GM10248 (cell line): ENCODE measurements at places on chromosomes 5 and 9.

DNA sequence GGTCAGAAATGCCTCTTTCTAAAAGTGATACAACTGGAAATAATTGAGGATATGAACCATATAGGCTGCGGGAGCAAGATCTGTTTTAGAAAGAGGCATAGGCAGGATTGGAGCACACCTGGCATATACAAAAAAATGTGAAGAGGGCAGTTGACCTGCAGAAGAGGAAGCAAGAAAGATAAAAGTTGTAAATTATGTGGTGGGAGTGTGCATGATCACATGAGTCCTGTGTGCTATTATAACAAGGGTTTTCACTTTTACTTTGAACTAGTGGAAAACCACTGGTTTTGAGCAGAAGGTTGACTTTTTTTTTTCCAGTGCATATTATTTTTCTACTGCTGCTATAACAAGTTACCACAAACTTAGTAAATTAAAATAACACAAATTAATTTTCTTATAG lies 489.3 kb downstream of the ANXA1 start:
- peak; percentile 15 for DNase-seq

DNA sequence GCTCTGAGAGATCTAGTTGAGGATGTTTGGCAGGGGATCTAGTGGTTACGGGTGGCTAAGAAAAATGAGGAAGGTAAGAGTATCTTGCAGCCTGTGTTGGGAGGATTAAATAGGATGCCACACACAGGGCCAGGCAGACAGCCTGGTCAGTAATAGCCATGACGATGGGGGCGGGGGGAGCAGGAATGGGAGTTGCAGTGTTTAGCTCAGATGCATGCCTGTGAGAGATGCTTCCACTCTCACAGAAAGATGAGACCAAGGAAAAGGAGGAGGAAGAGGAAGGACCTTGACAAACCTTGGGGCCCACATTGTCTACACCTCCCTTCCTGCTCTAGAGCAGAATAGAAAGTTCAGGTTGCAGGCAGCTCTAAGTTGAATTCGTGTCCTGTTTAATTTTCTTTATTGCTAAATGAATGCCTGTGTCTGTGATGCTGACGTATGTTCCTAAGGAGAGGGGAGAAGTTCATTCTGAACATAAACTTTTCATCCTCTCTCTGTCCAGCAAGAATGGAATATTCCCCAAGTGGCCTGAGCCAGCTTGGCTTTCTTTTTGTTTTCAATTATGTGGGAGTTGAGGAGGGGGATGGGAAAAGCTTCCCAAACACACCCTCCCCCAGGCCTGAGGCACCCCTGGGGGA lies 28.7 kb downstream of the TGFBI start:
- DNase-seq: no peak

GRCh38 chr5:180915924-180916323 lies 17.0 kb downstream of the BTNL8 start:
- DNase-seq: no peak

DNA sequence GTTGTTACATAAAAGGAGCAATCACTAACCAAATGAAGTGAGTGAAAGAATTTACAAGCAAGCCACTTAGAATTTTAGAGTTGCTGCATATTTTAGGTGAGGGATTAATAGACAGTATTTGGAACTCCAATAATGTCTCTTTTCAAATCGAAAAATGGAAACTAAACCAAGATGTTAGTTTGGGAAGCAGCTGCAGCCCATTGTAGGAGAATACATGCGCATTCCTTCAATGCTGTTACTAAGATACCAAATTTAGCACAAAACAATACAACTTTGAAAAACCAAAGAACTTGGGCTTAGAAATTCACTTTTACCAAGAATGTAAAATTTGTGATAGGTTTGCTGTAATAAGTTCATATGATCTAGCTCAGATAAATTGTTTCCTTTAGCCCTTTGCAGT lies 411.8 kb upstream of the CDH6 start:
- no peak for DNase-seq

GRCh38 chr5:148924817-148925216 lies 98.4 kb downstream of the ADRB2 start:
- DNase-seq: no peak

DNA sequence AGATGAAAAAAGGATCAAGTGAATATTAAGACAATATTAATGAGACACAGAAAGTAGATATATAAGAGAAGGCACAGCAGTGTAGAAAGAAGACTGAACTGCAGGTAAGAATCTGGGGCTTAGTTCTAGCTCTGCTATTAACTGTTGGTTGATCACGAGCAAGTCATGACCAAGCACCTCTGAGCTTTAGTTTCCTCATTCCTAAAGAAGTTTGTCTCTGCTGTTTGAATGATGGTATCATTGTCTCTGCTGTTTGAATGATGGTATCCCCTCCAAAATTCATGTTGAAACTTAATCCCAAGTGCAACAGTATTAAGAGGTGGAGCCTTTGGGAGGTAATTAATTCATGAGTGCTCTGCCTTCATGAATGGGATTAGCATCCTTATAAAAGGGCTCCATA lies 2.5 kb upstream of the NME5 start:
- no peak for DNase-seq

GRCh38 chr9:14428781-14429230 lies 114.9 kb upstream of the NFIB start:
- DNase-seq: peak; percentile 34

- no peak for DNase-seq
These were observed 10.8 kb downstream of the GADD45G start for GRCh38 chr9:89615661-89616060.

- DNase-seq: no peak
These were observed 8.6 kb downstream of the GOLGA1 start for GRCh38 chr9:124932333-124932732.

GRCh38 chr5:90390326-90390725 lies 19.2 kb downstream of the CETN3 start:
- DNase-seq: no peak

- DNase-seq: no peak
These were observed 175.6 kb downstream of the HSD17B3 start for GRCh38 chr9:96126321-96126881.

DNA sequence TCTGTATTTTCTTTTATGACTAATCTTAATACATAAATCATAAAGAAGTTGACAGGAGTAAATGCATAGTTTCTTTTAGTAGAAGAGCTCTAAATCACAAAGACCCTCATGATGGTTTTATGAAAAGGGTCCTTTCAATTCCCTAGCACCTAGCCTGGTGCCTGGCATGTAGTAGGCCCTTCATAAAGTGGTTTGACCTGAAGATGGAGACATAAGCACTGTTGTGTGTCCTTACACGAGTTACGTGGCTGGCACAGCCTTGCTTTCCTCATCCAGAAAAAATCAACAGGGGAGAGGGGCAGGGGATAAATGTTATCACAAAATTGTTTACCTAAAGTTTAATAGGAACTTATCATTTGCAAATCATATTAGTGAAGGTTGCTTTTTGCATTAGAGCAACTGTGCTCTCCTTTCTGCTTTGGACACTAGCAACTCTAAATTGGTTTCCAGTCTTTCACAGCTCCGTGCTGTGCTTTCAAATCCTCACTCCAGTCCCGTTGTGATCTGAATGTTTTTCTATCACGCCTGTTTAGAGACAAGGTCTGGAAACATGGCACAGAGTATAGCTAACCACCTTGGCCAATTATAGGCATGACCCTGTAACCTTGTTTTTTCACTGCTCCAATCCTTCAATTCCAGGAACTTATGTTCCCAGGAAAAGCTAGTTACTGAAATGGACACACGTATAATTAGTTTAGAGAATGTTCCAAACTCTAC lies 55.7 kb downstream of the ARL15 start:
- no peak for DNase-seq

GRCh38 chr9:79387101-79387835 lies 184.5 kb upstream of the TLE4 start:
- no peak for DNase-seq

- peak; percentile 68 for DNase-seq
These were observed 665 bp downstream of the RASA1 start for GRCh38 chr5:87268126-87268969.

GRCh38 chr5:116032991-116033390 lies 719 bp downstream of the ARL14EPL start:
- no peak for DNase-seq

GRCh38 chr9:100011062-100011681 lies 87.6 kb downstream of the ERP44 start:
- peak; percentile 49 for DNase-seq

DNA sequence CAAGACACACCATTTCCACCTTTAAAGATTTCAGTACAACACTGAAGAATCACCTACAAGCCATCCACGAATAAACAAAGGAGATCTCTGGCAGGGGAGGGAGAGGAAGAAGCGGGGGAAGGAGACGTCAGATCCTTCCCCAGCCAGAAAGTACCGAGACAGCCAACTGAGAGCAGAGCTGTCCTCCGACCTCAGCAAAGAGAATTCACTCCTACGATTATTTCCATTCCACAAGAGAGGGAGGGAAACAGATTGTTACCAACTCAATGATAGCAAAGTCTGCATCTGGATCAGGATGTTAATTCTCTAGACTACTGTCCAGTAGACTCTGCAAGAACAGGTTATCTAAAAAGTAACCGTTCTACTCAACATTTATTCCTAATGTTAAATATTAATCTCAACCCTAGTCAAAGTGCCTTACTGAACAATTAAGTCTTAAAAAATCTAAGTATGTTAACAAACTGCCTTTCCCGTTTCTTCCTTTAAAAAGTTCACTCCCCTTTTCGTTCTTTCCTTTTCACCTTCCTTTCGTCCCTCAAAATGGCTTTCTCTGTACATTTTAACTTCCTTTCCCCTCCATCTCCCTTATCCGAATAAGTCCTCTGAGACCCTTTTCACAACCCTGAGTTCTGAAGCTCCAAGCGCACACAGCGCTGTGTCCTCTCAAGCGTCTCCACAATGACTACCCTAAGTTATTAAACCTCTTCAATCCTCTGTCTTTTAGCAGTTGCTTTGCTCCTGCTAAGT lies 1.4 kb downstream of the CHD1 start:
- peak; percentile 61 for DNase-seq

DNA sequence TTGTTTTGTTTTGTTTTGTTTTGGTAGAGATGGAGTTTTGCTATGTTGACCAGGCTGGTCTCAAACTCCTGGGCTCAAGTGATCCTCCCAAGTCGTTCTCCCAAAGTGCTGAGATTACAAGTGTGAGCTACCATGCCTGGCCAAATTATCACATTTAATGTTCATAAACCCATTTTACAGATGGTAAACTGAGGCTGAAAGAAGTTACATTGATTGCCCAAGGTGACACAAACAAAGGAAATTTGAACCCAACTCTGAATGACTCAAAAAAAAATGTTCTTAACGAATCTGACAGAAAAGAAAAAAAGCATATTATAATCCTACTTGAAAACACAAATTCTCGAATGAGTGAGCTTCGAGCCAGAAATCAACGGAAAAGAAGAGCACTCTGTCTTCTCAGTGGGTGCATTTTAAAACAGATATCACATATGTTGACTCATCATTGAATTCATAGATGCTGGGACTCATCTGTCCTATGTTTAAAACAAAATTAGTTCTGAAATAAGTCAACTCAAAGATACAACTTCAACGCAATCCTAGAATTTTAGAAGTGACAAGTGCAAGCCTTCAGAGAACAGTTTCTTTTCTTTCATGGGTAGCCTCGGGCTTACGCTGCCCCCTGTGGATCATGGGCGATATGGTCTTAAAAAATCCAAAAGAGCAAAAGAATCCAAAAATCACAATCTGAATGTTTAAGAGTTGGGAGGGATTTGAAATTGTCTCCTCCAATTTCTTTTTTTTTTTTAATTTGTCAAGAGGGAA lies 28.4 kb downstream of the TIMD4 start:
- peak; percentile 35 for DNase-seq

- no peak for DNase-seq
These were observed 442.6 kb upstream of the RGMB start for GRCh38 chr5:98330871-98331270.

DNA sequence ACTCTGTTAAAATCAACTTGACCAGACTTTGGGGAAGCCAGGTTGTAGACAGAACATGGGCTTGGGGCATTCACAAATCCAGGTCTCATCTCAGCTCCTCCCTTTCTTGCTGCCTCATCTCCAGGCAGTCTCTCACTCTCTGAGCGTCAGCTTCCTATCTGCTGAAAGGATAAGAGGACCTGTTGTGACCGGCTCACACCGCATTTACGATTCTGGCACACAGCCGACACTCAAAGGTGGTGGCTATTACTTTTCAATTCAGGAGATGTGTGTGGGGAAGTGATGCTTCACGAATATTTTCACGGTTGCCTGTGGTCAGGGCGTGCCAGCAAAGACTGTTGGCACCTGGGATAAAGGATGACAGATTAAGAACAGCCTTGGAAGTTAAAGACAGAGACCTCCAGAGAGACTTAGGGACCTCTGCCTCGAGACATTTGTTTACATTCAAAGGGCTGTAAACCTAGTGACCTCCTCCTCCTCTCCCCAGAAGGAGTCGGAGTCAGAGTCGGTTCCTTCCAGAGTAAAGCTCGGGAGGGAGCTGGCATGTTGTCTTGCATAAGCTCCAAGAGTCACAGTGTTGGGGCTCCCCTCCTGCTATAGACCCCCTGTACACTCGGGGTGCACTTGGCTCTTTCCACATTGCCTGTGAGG lies 83.2 kb downstream of the AK8 start:
- no peak for DNase-seq

- DNase-seq: no peak
These were observed 58.2 kb downstream of the COL15A1 start for GRCh38 chr9:99001892-99002291.

DNA sequence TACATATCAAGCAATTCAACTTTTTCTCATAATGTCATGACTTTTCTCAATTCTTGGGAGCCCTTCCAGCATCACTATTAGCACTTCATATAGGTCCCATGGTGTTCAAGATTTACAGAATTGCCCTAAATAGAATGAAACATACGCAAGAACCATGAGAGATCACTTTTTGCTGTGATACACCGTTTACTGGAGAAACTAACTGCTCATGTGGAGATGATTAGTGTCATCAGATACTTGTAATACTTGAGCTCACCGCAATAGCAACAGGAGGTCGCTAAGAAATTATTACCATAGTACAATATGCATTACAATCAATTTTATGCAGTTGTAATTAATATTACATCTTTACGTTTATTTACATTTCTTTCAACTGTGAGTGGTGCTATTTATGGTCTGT lies 4.8 kb upstream of the PCSK5 start:
- DNase-seq: no peak

GRCh38 chr5:124477577-124477976 lies 268.9 kb downstream of the ZNF608 start:
- no peak for DNase-seq
